ENCODE measurements at places on chromosomes 11 and 22.

DNA sequence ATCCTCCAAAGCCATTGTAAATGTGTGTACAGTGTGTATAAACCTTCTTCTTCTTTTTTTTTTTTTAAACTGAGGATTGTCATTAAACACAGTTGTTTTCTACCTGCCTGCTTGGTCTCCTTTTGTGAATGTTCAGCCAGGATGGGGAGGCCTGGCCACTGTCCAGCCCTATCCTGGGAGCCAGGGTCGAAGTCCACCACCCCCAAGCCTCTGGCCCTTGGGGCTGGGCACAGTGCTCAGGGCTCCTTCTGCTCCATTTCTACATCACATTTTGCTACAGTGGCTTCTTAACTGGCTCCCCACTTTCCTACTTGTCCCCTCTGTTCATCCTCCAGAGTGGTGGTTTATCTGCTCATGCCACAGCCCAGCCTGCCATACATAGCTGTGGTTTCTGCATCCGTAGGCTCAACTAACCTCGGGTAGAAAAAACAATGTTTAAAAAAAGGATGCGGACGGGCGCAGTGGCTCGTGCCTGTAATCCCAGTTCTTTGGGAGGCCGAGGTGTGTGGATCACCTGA is 2.5 kb upstream of the SMARCB1 start:
- DNase-seq, result peak; percentile 73

GRCh38 chr22:49646876-49647275 is 180.8 kb downstream of the BRD1 start:
- no peak for DNase-seq

- DNase-seq, result no peak
Observed at GRCh38 chr11:64353715-64354506, 5.1 kb upstream of the RPS6KA4 start.

DNA sequence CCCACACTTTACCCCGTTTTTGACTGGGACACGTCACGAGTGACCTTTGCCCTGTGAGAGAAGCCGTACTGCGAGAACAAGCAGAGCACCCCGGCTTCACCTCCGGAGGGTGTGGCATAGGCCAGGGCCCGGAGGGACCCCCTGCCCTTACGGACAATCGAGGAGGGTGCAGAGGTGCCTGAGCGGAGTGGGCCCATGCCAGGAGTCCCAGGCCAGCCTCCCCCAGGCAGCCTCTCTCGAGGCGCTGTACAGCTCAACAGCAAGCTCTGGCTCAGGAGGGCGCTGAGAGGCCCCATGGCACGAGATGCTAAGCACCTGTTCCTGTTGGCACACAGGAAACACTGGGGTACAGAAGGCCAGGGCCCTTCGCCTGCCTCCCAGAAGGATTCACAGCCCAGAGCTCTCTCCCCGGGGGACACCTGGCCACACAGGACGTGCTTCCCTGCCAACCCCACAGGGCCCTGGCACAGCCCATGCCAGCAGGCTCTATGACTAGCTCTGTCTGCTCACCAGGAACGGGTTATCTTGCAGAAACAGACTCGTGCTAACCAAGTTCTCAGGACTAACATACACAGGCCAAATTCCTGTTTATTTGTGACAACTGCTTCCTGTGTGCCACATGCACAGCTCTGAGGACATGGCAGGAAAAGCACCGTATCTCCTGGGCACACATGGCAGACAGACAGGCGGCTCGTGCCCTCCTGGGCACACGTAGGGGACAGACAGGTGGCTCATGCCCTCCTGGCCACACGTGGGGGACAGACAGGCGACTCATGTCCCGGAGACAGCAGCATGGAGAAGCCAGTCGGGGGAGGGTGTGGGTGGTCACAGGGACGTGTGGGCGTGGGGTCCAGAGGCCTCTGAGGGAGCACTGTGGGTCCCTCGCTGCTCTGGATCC is 11.6 kb downstream of the TOLLIP start:
- peak; percentile 91 for DNase-seq

DNA sequence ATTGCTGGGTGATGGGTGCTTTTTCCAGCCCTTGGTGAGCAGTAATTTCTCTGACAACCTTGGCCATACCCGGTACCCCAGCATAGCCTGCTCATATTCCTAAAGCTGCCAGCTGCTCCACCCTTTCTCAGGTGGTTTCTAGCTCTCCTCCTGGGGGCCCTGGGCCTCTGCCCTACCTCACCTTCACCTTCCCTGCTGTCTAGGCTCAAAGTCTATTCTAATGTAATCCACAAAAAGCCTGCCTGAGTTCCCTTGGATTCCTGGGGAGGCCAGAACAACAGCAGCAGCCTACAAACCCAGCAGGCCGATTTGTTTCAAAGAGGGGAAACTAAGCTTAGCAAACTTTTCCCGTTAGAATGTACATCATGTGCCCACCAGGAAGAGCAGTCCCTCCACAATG is 117.6 kb downstream of the DSCAML1 start:
- no peak for DNase-seq

DNA sequence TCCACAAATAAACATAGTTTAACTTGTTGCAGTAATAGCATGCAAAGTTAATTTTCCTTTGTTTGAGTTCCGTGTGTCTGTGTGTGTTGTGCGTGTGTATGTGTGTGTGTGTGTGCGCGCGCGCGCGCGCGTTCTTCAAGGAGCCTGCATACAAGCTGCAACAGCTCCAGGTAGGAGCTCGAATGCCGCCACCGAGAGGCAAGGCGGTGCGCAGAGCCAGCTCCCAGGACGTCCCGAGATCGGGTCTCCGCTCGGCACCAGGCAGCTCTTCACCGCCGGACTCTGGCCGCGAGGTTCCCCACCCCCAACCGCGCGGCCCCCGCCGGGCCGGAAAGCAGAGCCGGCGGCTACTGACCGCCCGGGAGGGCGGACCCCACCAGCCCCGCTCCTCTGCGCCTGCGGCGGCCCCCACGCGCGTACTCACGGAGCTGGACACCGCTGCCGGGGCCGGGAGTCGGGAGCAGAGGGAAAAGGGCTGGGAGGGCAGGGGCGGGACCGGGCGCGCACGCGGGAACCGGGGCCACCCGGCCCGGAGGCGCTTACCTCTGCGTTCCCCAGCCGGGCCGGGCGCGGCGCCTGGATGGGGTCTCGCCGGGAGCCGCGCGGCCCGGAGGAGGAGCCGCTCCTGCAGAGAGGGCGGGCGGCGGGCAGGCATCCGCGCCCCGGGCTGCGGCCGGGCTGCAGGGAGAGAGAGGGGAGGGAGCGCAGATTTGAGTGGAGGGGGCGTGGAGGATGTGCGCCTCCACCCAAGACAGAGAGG is 40.4 kb upstream of the AKIP1 start:
- peak; percentile 26 for DNase-seq

- DNase-seq, result no peak
Observed at GRCh38 chr11:64372802-64373597, 14.0 kb downstream of the RPS6KA4 start.

DNA sequence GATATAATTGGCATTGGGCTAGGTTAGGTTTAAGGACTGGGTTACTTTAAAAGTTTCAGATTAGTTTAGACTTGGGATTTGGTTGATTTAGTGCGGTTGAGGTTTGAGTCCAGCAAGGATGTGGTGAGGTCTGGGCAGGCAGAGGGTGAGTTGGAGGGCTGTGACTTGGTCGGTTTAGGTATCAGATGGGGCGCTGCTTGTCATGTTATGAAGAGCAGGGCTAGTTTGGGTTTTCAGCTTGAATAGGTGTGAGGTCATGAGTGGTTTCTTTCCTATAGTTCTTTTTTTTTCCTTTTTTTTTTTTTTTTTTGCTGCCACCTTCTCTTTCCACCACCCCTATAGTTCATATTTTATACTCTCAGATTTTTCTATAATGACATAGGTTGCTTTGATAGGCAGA is 4.8 kb downstream of the CLCF1 start:
- peak; percentile 37 for DNase-seq
